ENCODE measurements at places on chromosomes 11 and 22.

GRCh38 chr22:21029486-21030025, 2.8 kb downstream of the SLC7A4 start:
- no peak for DNase-seq

GRCh38 chr11:31802609-31802989, 8.5 kb downstream of the PAX6 start:
- DNase-seq = no peak

DNA sequence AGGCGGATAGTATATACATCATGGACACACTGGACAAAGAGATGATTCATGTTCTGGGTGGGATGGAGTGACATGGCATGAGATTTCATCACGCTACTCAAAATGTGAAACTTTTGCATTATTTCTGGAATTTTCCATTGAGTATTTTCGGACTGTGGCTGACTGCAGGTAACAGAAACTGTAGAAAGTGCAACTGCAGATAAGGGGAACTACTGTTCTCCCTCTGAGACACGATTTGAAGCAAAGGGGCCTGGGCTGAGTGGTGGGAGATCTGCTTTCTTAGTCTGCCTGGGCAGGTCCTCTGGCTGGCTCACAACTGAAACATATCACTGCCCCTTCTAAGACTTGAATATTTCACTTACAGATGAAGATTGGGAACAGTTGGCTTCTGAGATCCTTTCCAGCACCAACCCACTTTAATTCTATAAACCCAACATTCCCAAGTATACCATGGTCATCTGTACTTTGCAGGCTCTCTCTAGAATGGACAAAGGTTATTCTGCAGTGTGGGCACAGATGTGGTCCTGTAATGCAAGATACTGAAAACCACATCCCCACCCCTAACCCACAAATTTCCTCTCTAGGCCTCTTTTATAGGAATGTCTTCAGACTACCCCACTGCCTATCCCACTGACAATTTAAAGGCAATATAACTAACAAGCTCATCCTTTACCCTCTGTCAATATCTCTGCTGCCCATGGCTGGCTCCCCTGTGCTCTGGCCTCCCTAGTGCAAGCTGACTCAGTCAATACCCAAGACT, 121.1 kb downstream of the KCNC1 start:
- no peak for DNase-seq

DNA sequence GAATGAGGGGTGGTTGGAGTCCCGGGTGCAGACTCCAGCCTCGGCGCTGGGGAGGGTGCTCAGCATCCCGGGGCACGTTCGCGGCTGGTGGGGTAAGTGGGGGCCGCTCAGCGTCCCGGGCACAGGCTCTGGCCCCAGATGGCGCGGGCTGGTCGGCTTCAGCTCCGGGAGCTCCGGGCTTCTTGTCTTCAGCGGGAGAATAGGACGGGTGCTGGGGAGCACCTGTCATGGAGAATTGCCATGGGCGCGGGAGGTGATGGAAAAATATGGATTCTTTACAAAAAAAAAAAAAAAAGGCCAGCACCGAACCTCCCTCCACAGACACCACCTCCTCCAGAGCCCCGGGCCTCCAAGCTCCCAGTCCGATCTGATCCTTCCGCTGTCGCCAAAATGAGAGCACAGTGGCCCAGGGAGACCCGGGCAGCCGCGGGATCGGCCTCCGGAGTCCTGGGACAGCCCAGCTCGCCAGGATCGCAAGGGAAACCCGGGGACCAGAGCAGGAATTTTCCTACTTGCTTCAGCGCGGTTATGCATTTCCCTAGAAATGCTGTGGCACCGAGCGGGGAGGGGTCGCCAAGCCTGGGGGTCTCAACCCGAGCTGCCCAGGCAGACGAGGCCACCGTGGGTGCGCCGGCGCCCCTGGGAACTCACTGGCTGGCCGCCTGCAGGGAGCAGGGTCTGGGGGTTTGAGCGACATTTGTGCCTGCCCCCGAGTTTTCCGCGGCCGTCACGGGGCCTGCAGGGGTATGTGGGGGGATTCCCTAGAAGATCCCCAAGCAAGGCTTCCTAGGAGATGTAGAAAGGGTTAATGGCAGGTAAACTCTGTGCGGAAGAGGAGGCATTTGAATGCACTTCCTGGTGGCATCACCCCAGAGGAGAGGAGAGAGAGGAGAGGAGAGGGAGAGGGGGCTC, 1336.9 kb downstream of the BRD1 start:
- DNase-seq = no peak

DNA sequence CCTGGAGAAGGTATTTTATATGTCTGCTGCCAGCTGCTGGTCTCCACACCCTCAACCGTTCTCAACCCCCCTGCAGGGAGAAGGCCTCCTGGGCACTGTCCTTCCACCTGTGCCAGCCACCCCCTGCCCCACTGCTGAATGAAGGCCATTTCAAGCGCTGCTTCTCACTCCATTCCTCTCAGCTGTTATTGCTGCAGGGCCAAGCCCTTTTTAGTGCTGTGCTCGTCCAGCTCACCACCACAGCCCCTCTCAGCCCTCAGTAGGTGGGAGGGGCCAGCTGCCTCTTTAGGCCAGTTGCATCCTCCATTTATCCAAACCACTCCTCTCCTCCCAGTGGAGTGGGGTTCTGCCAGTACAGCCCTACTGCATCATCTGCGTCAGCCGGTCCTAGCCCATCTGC, 1.8 kb upstream of the WBP2NL start:
- DNase-seq = no peak

DNA sequence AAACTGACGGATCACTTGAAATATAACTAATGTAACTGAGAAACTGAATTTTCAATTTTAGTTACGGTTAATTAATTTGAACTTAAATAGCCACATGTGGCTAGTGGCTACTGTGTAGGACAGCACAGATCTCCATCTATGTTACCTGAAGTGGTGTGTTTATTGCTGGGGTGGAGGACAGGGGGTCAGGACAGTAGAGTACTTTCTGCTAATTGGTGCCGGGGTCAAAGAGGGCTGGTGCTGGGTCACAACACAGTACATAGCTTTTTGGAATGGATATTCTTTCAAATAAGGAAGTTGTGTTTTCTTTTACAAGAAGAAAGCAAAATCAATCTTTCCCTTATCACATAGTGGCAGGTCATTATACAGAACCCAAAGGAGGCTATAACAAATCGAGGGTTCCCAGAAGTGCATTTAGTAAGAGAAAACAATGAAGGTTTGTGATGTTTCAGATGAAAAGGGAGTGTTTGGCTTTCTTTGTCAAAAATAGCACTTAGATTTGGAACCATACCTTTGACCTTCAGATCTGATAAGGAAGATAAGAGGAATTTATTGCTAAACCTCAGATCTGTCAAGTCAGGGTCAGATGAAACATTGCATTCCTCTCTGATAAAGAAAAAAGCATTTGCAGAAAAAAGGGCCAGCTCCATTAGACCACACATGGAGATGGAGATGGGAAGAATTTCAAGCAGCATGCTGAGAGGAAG, 384.5 kb downstream of the AASDHPPT start:
- DNase-seq = no peak

GRCh38 chr11:45105233-45105983, 41.0 kb upstream of the PRDM11 start:
- peak; percentile 77 for DNase-seq

GRCh38 chr11:71787098-71787823, 45.7 kb upstream of the DEFB108B start:
- peak; percentile 98 for DNase-seq

DNA sequence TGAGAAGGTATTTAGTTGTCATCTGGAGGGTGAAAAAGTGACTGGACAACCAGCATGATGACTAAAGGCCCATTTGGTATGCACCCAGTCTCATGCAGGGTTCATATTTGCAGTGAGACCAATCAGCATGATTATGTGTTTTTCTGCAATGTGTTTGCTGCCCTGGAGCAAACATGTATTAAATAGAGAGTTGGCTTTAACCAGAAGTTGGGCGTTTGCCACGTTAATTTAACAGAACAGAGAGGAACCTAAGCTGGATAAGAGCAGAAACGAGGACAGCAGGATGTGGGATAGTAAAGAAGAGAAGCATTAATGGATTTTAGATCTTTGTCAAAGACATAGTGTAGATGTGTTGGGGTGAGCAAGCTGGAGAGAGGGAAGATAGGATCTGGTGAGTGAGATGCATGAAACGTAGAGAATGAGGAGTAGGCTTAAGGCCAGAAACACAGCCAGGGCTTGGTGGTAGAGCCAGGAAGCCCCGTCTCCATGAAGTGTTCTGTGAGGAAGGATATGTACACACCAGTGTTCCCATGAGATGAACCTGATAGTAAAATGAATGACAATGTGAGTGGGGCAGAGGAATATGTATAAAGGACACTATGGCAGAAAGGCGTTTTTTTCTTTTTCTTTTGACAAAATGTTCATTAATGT, 164.0 kb upstream of the PDGFD start:
- DNase-seq = no peak

Measured in body of pancreas (tissue), 4 donors.